Esophagus squamous epithelium (tissue), 5 donors: ENCODE measurements at places on chromosomes 1 and 21. TPM values are rescaled to one million over a fixed set of nuclear protein-coding genes. Genes with fewer than 3 reads are reported as not detected.

Gene TEX50
- not detected for total RNA-seq

Gene MFAP2
- total RNA-seq: not detected

Gene PAFAH2
- total RNA-seq: 10.3 TPM

Gene SSR2
- 211 TPM for total RNA-seq

Gene GFI1
- 0.09 TPM for total RNA-seq

Gene SEC16B
- total RNA-seq: 1.9 TPM

Gene CNTN2
- not detected for total RNA-seq

Gene KRTAP11-1
- total RNA-seq: not detected

Gene CD1B
- not detected for total RNA-seq

GRCh38 chr21:42012763-42013329, 2.7 kb upstream of the ZBTB21 start:
- H3K4me1 ChIP-seq: peaks cover 4% of the 10 kb centered on the region
- H3K4me3 ChIP-seq: no peak overlapping the region
- H3K27me3 ChIP-seq: no peaks in the 10 kb centered on the region
- no peak for DNase-seq

GRCh38 chr1:182262425-182262824, 129.2 kb downstream of the GLUL start:
- H3K4me1 ChIP-seq: peaks cover 6% of the 10 kb centered on the region
- H3K36me3 ChIP-seq: no peaks in the 10 kb centered on the region
- no peak overlapping the region for H3K4me3 ChIP-seq
- no peaks in the 10 kb centered on the region for H3K27me3 ChIP-seq

GRCh38 chr1:207627496-207627895, 17.4 kb upstream of the CR1L start:
- no peak overlapping the region for H3K27ac ChIP-seq
- H3K36me3 ChIP-seq: no peaks in the 10 kb centered on the region
- no peaks in the 10 kb centered on the region for H3K4me1 ChIP-seq
- no peak for DNase-seq

GRCh38 chr1:43510621-43511020, 20.1 kb upstream of the PTPRF start:
- no peak for DNase-seq
- no peak overlapping the region for H3K4me3 ChIP-seq
- H3K27ac ChIP-seq: no peak overlapping the region
- peaks cover 6% of the 10 kb centered on the region for H3K27me3 ChIP-seq

GRCh38 chr1:11848373-11848700, 754 bp upstream of the NPPA start:
- H3K27ac ChIP-seq: no peak overlapping the region
- H3K27me3 ChIP-seq: no peaks in the 10 kb centered on the region
- no peak overlapping the region for H3K4me3 ChIP-seq
- no peak for DNase-seq
- no peaks in the 10 kb centered on the region for H3K36me3 ChIP-seq

GRCh38 chr1:212229654-212230053, 55.6 kb upstream of the PPP2R5A start:
- H3K4me1 ChIP-seq: peaks cover 10% of the 10 kb centered on the region
- H3K36me3 ChIP-seq: no peaks in the 10 kb centered on the region
- no peak overlapping the region for H3K27ac ChIP-seq
- H3K27me3 ChIP-seq: no peaks in the 10 kb centered on the region
- H3K4me3 ChIP-seq: no peak overlapping the region

GRCh38 chr1:7229696-7230631, 444.7 kb downstream of the CAMTA1 start:
- no peak for DNase-seq
- no peaks in the 10 kb centered on the region for H3K36me3 ChIP-seq
- H3K27ac ChIP-seq: no peak overlapping the region

DNA sequence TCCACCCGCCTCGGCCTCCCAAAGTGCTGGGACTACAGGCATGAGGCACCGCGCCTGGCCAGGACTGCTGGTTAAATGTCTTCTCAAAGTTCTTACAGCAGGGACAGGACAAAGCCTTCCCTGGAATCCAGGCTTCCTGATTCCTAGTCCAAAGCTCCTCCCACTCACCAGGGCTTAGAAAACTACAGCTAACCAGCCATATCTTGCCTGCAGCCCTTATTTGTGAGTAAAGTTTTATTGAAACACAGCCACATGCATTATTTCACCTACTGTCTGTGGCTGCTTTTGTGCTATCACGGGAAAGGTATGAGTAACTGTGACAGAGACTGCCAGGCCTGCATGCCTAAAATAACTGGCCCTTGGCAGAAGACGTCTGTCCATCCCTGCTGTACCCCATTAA, 24.4 kb downstream of the TMCO4 start:
- H3K27ac ChIP-seq: no peak overlapping the region
- no peaks in the 10 kb centered on the region for H3K27me3 ChIP-seq
- no peaks in the 10 kb centered on the region for H3K4me1 ChIP-seq
- no peak overlapping the region for H3K4me3 ChIP-seq

DNA sequence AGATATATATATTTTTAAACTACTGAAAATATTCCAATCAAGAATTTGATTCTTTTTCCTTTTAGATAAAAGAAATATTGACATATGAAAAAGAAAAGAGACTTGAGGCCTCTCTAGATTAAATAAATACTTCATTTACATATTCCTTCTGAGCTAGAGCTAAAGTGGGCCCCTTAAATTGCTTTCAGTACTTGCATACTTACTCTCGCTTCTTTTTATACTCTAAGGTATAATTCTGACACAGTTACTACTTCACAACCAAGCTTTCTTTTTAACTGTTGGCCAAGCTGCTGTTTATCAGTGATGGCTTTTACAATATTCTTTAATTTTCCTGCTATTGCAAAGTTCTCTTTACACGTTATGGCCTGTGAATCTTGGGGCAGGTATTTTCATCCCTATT, 24.6 kb downstream of the EXTL2 start:
- H3K4me1 ChIP-seq: peaks cover 5% of the 10 kb centered on the region
- no peaks in the 10 kb centered on the region for H3K36me3 ChIP-seq
- H3K4me3 ChIP-seq: no peak overlapping the region
- no peaks in the 10 kb centered on the region for H3K27me3 ChIP-seq
- no peak overlapping the region for H3K27ac ChIP-seq

DNA sequence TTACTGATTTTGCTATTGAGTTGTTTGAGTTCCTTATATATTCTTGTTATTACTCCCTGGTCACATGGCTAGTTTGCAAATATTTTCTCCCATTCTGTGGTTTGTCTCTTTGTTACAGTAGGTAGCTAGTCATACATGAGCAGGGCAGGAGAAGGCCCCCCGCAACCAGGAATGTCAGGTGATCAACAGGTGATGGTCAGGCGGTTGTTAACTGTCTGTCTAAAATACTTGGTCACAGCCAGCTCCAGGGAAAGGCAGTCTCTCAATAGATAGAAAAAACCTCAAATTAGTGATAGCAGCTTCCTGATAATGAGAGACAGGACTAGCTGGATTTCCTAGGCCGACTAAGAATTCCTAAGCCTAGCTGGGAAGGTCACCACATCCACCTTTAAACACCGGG, 217.9 kb downstream of the RHOU start:
- no peaks in the 10 kb centered on the region for H3K36me3 ChIP-seq
- no peaks in the 10 kb centered on the region for H3K4me1 ChIP-seq
- H3K4me3 ChIP-seq: no peak overlapping the region

GRCh38 chr1:194535369-194535768, 1349.0 kb upstream of the B3GALT2 start:
- H3K27me3 ChIP-seq: no peaks in the 10 kb centered on the region
- no peak overlapping the region for H3K4me3 ChIP-seq
- H3K4me1 ChIP-seq: no peaks in the 10 kb centered on the region
- H3K27ac ChIP-seq: no peak overlapping the region

DNA sequence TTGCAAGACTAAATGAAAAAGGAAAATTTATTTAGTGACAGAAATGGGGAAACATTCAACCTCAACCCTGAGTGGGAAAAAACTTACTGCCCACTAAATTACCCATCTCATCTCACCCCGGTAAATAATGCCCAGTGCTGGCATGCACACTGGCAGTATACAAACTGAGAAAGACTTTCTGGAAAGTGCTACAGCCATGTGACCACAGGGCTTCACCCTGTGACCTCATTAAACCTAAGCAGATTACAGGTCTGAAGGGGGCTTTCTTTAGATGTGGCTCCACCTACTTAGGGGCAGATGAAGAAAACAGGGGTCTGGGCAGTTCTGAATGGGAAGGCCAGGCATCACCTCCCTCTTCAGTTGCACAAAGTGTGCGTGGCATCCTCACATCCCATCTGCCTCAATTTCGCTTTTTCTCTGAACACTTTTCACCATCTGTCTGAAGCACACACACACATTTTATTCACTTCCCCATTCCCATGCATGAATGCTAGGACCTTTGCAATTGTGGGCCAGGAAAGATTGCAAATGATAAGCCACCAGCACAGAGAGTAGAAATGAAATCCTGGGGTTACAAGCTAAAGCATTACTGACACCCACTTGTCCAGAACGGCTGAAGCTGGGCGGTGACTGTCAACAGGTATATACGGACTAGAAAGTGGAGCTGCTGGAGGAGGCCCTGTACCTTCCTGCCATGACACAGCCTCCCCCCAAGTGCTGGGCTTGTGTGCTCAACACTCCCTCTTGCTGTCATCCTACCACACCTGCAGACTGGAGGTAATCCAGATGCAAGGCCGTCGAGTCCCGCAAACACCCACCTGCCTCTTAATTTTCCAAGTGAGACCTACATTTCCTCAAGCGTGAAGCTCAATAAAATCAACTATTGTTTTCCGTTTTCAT, 2.7 kb downstream of the NADK start:
- peaks cover 25% of the 10 kb centered on the region for H3K36me3 ChIP-seq
- H3K27me3 ChIP-seq: no peaks in the 10 kb centered on the region

DNA sequence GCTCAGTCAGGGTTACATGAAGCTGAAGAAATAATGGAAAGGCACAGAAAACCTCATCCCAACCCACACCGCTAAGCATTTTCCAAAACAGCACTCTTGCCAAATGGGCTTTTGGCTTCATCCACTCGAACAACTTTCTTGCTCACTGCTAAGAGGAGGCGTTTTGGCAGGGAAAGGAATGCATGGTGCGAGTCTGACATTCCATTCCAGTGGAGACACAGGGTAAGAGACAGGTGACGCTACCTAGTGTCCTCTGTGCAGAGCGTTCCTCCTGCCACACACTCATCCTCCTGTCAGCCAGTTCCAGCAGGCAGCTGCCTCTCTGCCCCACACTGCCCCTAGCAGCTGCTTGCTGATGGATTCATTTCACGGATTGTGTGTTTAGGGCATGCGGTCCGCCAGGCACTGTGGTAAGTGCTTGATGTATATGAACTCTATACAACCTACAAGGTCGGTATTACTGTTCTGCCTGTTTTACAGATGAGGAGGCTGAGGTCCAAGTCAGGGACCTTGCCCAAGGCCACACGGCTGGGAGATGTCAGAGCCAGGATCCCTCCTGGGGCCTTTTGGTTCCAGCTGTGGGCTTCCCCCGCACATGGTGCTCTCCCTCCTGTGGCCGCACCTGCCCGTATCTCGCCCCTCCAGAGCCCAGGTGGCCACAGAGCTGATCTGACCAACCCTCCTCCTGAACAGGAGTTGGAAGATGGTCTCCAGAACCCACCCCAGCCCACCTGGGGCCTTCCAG, 25.7 kb upstream of the BACE2 start:
- no peaks in the 10 kb centered on the region for H3K36me3 ChIP-seq
- H3K4me1 ChIP-seq: peaks cover 3% of the 10 kb centered on the region
- no peaks in the 10 kb centered on the region for H3K27me3 ChIP-seq
- H3K4me3 ChIP-seq: no peak overlapping the region

DNA sequence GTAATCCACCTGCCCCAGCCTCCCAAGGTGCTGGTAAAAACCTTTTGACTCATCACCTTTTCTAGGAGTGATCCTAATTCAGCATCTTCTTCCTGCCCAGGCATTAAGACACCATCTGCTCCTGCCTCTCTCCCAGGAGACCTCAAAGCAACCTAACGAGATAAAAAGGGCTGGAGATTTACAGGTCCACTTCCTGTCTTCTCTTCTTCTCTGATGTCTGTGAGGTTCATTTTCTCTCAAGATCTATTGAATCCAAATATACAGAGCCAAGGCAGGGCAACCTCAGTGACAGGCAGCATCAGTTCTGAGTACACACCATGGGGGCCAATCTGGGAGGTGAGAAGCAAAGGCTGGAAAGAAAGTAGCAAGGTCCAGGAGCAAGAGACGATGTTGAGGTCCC, 219.4 kb downstream of the SETD4 start:
- no peak overlapping the region for H3K4me3 ChIP-seq
- H3K27ac ChIP-seq: no peak overlapping the region
- H3K4me1 ChIP-seq: no peaks in the 10 kb centered on the region
- no peaks in the 10 kb centered on the region for H3K27me3 ChIP-seq

DNA sequence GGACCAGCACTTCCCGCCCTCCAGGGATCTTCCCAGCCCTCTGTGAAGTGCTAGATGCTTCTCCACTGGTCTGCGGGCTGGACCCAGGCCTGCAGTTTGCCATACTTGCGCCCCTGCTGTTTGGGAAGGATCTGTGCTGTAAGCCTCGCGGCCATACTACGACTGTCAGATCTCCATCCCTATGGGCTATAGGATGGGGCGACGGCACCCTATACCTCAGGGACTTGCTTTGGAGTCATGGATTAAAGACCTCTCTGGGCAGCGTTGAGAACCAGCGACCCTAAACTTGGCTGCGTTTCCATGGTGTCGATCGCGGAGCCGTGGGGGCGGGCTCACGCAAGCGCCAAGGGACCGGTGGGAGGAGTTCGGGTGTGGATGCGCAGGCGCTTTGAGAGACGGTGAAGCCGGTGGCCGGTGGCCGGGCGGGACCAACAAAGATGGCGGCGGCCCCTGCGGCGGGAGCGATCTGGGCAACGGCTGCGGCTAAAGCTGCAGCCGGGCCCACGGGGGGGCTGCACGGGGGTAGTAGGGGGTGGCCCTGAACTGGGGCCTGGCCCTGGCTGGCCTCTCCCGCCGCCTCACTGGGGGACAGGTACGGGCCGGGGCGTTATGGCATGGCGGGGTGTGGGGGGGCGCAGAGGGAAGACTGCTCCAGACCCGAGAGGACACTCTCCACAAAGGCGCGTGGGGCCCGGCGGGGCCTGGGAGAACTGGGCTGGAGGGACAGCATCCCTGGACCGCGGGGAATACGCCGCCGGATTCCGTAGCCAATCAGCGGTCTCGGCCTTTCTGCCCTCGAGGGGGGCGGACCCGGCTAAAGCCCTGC, at the start of gene USP21:
TSS of gene USP21 (plus strand) at position 414 of the 826 bp plus-strand sequence. CDS start 1,141 bp downstream, outside the sequence.
- H3K4me3 ChIP-seq: peak within 1 kb of the TSS; percentile 77
- peaks cover 30% of the 10 kb centered on the region for H3K4me1 ChIP-seq
- H3K27me3 ChIP-seq: no peaks in the 10 kb centered on the region

- H3K27me3 ChIP-seq: no peaks in the 10 kb centered on the region
- H3K36me3 ChIP-seq: no peaks in the 10 kb centered on the region
- no peak for DNase-seq
- no peak overlapping the region for H3K4me3 ChIP-seq
- H3K4me1 ChIP-seq: no peaks in the 10 kb centered on the region
These were observed 121.8 kb upstream of the ERRFI1 start for GRCh38 chr1:8147956-8148355.

GRCh38 chr1:207321790-207322645, 540 bp downstream of the CD55 start:
- peak overlapping the region; percentile 96 for H3K4me3 ChIP-seq
- H3K4me1 ChIP-seq: peaks cover 68% of the 10 kb centered on the region
- H3K27ac ChIP-seq: peak overlapping the region; percentile 96
- no peaks in the 10 kb centered on the region for H3K27me3 ChIP-seq
- no peak for DNase-seq
